ENCODE measurements at places on chromosomes 3 and 15. TPM values are rescaled to one million over a fixed set of nuclear protein-coding genes. Genes with fewer than 3 reads are reported as not detected.

DNA sequence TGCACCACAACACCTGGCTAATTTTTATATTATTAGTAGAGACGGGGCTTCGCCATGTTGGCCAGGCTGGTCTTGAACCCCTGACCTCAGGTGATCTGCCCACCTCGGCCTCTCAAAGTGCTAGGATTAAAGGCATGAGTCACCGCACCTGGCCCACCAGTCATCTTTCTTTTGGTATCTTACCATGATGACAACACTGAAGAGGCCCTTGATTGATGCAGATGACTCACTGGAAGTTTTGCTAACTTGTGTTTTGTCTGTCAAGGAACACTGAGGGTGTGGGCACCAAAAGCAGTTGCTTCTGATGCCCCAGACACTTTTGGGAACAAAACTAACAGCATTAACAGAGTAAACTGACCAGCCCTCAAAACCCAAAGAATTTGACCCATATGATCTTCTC, 88.3 kb downstream of the MYO5A start:
- DNase-seq: no peak
- H3K36me3 ChIP-seq: no peaks in the 10 kb centered on the region
- peaks cover 5% of the 10 kb centered on the region for H3K4me1 ChIP-seq
- no peaks in the 10 kb centered on the region for H3K27me3 ChIP-seq

DNA sequence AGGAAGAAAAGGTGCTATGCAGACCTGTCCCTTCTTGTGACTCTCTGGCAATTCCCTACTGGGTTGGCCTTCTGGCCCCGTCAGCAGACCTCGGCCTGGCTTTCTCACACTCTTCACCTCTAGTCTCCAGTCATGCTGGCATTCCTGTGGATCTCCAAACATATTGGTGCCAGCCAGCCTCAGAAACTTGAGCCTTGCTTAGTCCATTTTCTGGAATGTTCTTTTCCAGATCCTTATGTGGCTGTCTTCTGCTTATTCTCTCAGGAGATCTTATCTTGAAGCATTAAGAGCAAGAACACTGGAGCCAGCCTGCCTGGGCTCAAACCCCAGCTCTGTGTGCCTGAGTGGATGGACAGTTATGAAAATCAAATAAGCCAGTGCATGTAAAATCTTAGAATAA, 88.2 kb upstream of the NTRK3 start:
- no peak for DNase-seq
- H3K4me3 ChIP-seq: no peak overlapping the region
- H3K27me3 ChIP-seq: no peaks in the 10 kb centered on the region

DNA sequence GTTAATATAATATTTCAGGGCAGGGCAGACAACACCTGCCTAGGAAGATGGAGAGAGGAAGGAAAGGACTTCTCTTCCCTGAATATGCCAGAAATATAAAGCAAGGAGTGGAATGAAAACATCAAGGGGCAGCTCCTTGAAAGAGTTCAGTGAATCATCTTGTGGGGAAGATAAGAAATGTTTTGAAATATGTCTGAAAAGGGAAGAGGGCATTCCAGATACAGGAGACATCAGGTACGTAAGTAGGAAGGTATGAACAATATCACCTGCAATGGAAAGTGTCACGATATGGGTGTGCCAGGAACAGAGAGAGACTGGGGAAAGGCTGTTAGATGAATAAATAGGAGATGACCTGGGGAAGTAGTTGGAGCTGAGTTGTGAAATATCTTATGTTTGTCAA, 75.8 kb upstream of the WDR72 start:
- no peaks in the 10 kb centered on the region for H3K36me3 ChIP-seq
- no peak overlapping the region for H3K4me3 ChIP-seq

GRCh38 chr15:37104424-37104981, 4.2 kb upstream of the MEIS2 start:
- no peaks in the 10 kb centered on the region for H3K36me3 ChIP-seq
- H3K4me1 ChIP-seq: no peaks in the 10 kb centered on the region
- H3K4me3 ChIP-seq: no peak overlapping the region

DNA sequence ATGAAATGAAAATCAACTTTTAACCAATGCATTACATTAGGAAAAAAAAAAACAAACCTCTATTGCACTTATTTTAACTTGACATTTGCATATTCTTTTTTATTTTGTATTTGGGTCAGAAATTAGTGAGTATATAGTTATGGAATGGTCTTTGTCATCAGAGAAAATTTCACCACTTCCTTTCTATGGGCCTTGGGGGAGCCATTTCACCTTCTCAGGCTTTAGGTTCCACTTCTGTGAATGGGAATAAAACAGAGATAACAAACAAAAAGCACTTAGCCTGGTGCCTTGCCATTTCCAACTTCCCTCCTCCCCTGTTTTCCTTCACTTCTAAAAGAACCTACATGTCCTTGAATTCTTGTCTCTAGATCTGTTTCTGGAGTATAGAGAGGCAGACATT, 168.0 kb upstream of the STT3B start:
- H3K4me3 ChIP-seq: no peak overlapping the region
- H3K36me3 ChIP-seq: no peaks in the 10 kb centered on the region
- H3K27me3 ChIP-seq: no peaks in the 10 kb centered on the region
- H3K4me1 ChIP-seq: peaks cover 34% of the 10 kb centered on the region
- no peak for DNase-seq
- peak overlapping the region; percentile 12 for H3K27ac ChIP-seq

DNA sequence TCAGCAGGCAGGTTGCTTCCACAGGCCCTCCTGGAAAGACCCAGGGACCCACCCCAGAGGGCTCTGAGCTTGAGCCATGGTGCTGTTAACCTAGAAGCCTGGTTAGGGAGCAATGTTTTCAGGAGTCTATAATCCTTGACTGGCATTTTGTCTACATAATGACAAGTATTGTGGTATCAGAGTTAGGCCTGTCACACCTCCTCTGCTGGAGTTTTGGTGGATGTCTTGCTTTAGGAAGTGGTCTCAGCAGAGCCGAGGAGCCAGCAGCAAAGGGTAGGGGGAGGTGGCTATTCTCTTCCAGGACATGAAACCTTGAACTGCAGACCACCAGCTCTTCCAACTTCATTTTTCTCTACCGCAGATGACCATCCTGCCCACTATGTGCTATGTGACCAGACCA, 76.1 kb downstream of the CLSTN2 start:
- no peak overlapping the region for H3K27ac ChIP-seq
- H3K4me3 ChIP-seq: no peak overlapping the region
- no peak for DNase-seq
- no peaks in the 10 kb centered on the region for H3K36me3 ChIP-seq
- H3K4me1 ChIP-seq: no peaks in the 10 kb centered on the region
- no peaks in the 10 kb centered on the region for H3K27me3 ChIP-seq

Gene SPSB4
- total RNA-seq: 0.05 TPM

Gene CPA3
- total RNA-seq: 0.08 TPM

Gene GUCA1C
- not detected for total RNA-seq

Gene GOLGA6L9
- total RNA-seq: 1.6 TPM

Gene APBA2
- 53.3 TPM for total RNA-seq

Data from SJSA1 (cell line).